ENCODE measurements at places on chromosomes 1 and 21.
A peak's percentile ranks its signal among the peaks of the same experiment; 100 is the strongest.

- DNase-seq: no peak
Measured at GRCh38 chr1:202888221-202888530, 773 bp downstream of the RABIF start.

DNA sequence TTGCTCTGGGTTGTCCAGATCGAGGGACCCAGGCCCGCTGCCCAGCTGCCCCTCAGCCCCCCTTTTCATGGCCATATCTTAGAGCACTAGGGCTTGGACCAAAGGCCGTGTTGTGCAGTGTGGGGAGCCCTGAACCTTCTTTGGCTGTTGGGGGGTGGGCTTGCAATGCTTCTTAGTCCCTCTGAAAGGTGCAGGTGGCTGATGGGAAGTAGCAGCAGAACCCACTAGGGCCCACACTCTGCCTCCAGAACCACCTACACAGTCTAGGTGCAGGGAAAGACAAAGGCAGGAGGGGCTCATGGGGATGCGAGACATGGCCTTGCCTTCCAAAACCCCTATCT, 2.3 kb upstream of the HPCA start:
- DNase-seq: no peak

DNA sequence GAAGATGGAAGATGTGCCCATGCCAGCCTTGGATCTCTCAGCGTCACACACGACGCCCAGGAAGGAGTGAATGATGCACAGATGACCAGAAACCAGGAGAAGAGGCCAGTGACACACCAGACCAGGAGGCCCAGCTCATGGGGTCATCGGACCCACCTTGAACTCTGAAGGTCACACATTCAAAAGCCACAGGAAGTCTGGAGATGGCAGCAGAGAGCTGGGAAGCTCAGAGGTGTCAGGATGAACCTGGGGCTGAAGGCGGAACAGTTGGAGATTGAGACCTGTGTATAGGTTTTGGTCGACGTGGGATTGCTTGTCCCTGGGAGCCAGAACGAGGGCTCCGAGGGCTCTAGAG, 43.6 kb downstream of the SLC19A1 start:
- DNase-seq: no peak

GRCh38 chr1:108071601-108072000, 106.6 kb upstream of the VAV3 start:
- DNase-seq: no peak

DNA sequence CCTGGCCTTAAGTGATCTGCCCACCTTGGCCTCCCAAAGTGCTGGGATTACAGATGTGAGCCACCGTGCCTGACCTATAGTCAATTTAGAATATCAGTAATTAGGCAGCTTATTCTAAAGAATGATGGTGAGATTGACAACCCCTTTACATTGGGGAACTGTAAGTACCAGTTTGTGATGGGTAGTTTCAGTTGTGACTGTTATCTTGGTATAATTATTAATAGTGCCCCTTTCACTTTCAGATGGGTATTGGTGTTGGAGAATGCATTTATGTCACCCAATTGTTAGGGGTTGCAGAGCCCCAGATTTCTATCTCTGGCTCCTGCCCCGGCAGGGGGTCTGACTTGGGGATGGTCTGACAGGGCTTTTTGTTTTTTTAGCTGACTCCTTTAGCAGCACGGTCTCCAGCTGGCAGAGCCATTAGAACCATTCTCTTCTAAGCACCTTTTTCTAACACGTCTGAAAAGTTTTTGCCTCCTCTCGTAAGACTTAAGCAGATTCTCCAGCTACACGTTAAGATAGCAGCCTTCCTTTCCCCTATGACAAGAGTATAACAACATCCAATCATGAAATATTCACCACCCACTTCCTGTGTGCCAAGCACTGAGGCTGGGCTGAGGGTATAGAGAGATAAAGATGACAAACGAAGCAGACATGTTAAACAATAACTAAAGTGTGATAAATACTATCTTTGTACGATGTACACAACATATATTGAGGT, 157.8 kb downstream of the SDCCAG8 start:
- DNase-seq: no peak

GRCh38 chr1:228394571-228395394, 11.9 kb downstream of the TRIM11 start:
- no peak for DNase-seq

DNA sequence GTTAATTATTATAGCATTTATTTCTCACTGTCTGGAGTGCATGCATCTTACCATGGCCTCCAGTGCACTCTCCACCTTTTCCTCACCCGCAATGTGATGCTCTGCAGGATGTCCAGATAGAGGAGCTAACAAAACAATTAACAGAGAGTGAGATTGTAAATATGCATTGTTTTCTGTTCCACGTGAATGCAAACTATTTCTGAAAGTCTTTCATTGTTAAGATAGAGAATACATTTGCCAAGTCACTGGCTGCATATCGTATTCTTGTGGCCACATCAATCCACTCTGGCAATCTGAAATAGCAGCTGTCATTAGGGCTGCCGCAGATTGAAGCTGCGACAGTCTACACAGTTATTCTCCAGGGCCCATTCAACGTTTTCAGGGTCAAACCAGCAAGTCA, 143.8 kb downstream of the DUSP10 start:
- peak; percentile 58 for DNase-seq

DNA sequence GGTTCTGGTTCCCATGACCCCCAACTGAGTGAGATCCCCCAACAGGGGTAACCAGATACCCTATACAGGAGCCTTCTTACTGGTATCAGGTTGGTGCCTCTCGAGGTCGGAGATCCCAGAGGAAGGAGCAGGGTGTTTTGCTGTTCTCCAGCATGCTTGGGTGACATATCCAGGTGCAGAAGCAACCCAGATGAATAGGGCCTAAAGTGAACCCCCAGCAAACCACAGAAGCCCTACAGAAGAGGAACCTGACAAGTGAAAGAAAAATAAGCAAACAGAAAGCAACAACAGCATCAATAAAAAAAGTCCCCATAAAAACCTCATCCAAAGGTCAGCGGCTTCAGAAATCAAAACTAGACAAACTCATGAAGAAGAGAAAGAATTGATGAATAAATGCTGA, 633.4 kb upstream of the CXADR start:
- DNase-seq: no peak

DNA sequence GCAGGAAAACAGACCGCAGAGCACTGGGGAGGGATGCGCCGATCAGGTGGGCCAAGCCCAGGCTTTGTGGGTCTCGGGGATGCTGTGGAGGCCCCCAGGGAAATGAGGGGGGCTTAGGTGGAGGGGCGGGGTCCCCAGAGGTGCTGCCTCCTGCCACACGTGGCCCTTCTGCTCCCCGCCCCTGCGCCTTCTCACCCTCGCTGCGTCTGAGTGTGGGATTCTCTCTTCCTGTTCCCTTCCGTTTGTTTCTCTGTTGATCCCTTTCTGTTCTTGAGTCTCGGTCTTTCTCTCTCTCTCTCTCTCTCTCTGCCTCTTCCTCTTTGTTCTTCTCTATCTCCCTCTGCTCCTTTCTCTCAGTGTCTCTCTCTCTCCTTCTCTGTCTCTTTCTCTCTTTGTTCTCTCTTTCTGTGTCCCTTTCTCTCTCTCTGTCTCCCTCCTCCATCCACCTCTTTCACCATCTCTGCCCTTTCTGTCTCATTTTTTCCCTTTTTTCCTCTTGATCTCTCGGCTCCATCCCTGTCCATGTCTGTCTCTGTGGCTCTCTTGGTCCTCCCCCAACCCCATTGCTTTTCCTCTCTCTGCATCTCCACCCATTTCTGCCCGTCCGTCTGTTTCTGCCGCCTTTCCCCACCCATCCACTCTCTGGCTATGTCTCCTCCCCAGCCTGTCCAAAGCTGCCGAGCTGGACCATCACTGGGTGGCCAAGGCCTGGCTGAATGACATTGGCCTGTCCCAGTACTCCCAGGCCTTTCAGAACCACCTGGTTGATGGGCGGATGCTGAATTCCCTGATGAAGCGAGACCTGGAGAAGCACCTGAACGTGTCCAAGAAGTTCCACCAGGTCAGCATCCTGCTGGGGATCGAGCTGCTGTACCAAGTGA, 52.4 kb upstream of the TMEM51 start:
- no peak for DNase-seq

GRCh38 chr1:87084244-87084836, 169.9 kb downstream of the HS2ST1 start:
- peak; percentile 43 for DNase-seq

DNA sequence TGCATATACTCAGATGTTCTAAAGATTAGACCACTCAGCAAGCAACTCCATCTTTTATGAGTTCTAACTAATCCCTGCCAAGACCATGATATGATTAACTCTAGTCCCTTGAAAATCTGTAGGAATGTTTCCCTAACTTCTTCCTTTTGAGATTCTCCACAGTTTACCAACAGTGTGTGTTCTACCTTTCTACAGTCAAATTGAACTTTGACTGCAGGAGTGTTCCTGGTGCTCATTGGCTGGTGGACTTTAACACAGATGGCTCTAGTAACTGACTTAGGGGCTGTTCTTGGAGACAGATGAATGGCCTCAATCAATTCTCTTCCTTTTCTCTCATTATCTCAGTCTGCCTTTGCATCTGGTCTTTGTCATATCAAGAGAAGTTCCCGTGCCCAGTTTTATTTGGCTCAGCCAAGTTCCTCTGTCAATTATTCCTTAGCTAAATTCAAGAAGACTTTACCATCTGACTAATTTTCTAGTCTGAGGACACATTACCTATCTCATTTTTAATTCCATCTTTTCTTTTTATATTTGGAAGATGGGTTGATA, 643.9 kb upstream of the CAMK1G start:
- no peak for DNase-seq

DNA sequence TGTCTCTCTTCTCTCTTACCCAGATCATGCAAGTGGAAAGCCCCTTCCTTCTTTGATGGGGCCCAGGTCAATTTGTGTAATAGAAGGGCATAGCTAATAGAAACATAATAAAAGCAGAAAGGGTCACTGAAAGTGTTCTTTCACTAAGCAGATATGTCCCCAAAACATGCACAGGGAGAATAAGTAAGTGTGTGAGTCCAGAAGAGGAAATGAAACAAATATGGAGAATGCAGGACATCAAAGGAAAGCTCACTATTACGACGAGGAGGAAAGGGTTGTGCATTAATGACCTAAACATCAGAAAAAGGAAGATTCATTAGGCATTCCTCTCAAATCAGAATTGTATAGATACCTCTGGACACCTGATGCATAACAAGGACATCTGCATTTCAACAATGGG, 81.4 kb upstream of the SMYD2 start:
- DNase-seq: no peak

GRCh38 chr1:5650283-5651026, 341.8 kb downstream of the NPHP4 start:
- DNase-seq: no peak

GRCh38 chr1:43348809-43349593, 9.8 kb upstream of the CDC20 start:
- DNase-seq: peak; percentile 51

DNA sequence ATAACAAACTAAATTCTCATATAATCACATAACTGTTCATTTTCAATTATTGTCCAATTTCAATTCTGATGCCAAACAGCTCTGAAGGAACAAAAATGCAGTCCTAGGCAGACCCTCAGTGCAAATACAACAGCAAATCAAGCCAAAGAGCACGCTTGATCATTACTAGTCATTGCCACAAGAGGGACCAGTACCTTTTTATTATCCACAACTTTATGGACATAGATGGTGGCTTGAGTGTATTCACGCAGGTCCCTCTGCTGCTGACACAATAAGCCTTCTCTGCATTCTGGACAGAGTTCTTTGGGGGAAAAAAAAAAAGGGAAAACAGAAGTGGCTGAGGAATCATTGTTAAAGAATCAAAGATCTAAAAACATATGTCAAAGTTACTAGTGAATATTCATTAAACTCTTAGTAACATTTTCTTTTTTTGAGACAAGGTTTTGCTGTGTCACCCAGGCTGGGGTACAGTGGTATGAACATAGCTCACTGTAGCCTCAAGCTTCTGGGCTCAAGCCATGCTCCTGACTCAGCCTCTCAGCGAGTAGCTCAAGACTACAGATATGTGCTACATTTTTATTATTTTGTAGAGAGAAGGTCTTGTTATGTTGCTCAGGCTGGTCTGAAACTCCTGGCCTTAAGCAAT, 34.3 kb upstream of the RAP1GAP start:
- peak; percentile 29 for DNase-seq

- DNase-seq: no peak
Measured at GRCh38 chr1:206472454-206472853, 2.2 kb downstream of the IKBKE start.

- DNase-seq: no peak
Measured at GRCh38 chr1:159835862-159836525, 9.3 kb downstream of the SLAMF8 start.

GRCh38 chr1:218247339-218247738, 37.8 kb upstream of the RRP15 start:
- DNase-seq: no peak

DNA sequence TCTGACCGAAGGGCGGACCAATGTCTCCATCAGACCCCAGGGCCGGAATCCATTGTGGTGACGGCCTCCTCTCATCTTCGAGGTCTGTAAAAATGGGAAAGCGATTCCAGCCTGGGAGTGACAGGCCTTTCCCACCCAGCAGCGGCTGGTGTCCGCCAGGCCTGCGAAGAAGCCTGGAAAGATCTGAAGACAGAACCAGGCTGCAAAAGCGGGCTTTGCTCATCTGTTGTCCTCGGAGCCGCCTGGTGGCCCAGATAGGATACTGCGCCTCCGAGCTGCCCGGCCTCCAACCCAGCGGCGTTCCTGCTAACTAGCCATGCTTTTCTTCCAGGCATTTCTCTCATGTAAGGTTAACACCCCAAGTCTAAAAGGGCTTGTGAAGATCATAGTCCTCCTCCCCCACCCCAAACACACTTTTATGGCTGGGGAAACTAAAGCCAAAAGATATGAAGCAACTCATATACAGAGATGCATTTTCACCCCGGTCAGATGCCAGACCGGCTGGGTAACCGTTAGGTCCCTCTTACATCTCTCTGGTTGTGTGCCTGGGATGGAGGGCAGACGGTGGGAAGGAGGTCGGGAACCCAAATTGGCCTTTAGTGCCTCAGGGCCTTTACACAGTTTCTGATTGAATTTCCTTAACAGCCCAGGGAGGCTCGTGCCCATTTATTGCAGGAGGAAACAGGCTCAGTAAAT, 1.9 kb upstream of the DHRS3 start:
- peak; percentile 80 for DNase-seq

- no peak for DNase-seq
Measured at GRCh38 chr1:179253286-179253972, 24.0 kb upstream of the ABL2 start.

DNA sequence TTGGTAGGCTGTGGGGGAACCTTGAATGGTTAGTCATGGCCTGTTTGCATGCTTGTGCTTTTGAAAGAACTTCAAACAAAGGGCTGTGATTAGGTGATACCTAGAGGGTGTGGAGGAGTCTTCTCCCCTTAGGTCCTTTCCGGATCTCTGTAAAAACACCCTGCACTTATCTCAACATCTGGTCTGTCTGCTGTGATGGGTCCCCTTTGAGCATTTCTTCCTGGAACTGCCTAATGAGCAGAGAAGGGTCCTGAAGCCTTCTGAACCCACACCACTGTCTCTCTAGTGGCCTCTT, 59.6 kb downstream of the HUNK start:
- DNase-seq: no peak

GRCh38 chr1:226422478-226422877, 14.6 kb upstream of the PARP1 start:
- DNase-seq: no peak
